ENCODE measurements at places on chromosomes 4 and X.

DNA sequence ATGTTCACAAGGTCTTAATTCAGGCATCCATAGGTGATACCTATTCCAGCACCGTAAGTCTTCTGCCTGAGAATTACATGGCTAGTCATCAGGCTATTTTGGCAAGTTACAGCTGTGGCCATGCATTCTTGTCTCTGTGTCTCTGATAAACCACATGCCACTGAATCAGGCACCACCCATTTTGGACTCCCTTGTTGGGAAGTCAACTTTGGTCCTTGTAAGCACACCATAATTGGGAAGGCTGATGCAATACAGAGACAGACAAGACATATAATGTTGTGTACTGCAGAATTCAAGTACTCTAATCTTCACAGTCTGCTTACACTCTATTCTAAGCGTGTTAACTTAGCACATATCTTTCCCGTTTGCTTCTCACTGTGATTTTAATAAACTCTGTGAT is 483.7 kb upstream of the FTHL17 start:
- no peak for DNase-seq

GRCh38 chr4:56104188-56104587 is 155.4 kb downstream of the CEP135 start:
- DNase-seq = no peak

DNA sequence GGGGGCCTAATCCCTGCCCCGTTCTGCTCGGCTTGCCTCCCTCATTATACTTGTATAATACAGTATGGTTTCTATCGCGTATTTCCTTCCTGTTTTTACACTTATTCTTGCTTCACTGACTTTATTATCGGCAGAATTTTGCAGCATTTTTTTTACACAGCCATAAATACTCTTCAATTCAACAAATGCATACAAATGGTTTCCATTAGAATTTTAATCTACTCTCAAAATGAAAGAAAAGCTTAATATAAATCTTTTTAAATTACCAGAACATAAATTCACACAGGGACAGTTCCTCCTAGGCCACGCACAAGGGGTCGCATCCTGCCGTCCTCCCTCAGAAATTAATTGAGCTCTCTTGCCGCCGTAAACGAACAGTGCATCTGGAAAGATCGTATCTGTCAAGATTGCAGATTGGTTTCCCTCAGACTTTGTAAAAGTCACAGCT is 42.9 kb downstream of the DCTD start:
- DNase-seq = no peak

DNA sequence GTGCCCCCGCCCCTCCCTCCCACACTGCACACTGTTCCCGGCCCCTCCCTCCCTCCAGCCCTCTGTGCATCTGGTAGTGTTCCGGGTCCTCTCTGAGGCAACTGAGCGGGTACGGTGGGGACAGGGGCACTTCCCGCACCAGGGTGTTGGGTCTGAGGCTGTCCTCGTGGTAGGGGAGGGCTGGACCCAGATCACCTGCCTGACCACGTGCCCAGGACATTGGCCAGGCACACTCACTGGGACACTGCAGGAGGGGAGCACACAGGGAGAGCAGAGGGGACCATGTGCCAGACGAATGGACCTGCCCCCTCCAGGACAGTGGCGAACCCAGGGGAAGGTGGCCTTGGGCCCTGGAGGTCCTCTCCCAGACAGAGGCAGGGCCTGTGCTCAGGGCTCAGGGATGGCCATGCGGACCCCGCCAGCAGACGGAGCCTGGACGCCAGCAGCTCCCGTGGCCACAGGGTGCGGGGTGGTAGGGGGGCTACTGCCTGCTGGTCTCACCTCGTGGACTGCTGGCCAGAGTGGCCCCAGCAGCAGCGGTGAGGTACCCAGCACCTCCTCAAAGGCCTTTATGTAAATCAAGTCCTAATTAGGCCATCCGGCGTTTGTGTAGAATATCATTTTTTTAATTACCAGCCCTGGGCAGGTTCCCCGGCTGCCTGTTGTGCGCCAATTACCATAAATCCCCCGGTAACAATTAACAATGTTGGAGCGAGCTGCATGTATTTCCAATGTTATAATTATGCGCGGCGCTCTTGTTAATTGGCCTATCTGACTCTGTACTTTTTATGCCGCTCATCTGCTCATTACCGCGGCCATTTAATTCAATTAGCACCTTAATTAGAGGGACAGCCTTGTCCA is 106.9 kb downstream of the FAM53A start:
- DNase-seq = no peak

- DNase-seq = no peak
These were observed 10.6 kb downstream of the ASMTL start for GRCh38 chrX:1442016-1442665.

GRCh38 chr4:90027565-90027964 is 99.6 kb upstream of the CCSER1 start:
- DNase-seq = no peak

- no peak for DNase-seq
These were observed 167.2 kb upstream of the ANK2 start for GRCh38 chr4:112882286-112882685.

DNA sequence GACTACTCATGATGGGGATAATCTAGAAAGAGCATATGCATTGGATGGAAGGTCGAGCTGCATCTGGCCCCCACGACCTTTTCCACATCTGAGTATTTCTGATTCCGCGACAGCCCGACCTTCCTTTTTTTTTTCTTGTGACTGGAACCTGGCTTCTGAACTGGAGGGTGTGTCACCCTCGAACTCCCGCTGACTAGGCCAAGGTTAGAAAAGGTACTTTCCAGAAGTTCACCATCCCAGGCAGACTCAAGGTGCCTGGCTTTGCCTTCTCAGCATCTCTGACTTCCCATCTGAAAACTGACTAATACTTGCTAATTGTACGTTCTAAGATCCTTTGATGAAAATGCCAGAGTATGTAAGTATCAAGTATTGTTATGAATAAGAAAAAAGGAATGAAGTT is 49.3 kb upstream of the CD40LG start:
- DNase-seq = no peak

GRCh38 chr4:117654079-117654478 is 380.2 kb upstream of the NDST3 start:
- DNase-seq = no peak

DNA sequence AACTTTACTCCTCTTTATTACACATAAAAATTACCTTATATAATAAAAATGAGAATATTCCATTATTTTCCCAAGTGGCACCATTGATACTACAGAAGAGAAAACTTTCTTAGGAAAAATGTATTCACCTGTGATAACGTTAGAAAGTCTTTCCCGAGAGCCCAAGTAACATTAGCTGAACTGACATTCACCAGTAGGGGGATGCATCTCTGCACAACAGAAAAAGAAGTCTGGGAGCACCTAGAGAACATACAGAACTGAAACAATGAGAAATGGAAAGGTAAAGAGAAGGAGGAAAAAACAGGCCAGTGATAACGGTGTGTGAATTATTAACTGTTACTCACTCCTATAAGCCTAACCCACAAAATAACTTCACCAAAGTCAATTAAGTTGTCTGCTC is 423.3 kb downstream of the CENPC start:
- no peak for DNase-seq

GRCh38 chr4:103050736-103051436 is 25.7 kb downstream of the SLC9B2 start:
- DNase-seq = no peak

DNA sequence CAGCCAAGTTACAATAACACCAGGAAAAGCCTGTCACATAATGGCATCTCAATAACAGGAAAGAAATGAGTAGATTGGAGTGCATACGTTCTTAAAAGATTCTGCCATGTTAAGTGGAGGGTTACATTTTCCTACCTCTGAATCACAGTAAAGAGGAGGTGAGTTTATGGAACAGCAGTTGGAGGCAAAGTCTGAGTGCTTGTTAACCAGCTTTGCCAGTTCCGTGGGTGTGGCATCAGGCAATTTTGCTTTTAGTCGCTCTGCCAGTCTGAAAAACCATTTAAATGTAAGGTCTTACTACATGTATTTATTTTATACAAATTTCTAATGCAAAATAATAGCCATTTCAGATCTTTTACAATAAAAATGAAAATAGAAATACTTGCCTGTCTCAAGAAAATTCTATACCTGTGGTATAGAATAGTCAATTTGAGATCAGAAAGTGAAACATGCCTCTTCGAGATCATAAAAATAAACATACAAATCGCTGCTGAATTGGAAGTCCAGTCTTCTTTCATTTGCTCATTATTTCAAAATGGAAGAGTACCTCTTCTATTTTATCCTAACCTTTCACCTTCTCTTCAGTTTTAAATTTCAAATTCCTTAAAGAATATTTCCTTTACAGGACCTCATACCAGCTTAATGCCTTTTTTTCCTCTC is 31.4 kb downstream of the GC start:
- no peak for DNase-seq

DNA sequence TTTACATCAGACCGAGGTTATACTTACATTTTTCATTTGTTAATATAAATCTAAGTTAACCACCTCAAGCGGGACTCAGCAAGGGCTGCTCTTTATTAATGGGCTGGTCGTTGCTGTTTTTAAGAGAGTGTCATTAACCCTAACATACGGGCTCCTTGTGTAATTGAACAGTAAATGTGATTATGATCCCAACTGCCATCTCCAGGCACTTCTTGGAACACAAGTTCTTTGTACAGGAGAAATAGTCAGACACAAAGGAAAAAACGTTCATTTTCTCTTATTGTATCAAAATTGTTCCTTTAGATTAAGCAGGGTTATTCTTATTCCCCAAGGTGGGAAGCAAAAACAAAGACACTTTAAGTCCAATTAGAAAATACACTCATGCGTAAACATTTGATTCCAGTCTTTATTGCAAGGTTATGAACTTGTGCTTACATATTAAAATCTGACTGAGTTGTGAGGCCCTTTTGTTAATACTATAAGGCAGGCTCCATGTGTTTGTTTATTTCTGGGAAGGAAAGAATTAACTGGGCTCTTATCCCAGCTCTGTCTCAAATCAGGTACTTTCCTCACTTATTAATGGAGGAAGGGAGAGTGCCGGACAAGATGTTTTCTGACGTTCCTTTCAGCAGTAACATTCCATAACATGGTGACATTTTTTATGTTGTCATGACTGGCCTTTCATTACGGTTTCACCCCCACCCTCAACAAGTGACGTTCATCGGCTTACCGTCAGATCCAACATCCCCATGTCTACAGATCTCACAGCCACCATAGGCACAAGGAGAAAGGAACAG is 95.9 kb downstream of the RASL11B start:
- DNase-seq = no peak

DNA sequence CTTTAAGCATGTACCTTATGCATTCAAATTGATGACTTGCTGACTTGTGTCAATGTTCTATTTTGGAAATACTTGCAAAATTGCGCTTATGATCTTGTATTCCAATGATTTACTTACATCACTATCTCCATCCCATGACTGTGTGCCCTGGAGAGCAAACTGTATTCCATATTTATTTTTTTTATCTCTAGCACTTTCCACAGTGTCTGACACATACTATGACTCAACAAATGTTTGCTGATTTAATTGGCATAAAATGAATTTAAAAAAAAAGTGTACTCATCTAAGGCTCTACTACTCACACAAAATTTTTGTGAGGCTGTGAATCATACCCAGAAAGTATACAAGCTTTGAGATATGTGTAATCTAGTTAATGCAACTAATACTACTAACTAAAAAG is 1066.8 kb upstream of the ADGRL3 start:
- no peak for DNase-seq

GRCh38 chr4:107825072-107825824 is 516 bp downstream of the SGMS2 start:
- DNase-seq = no peak

DNA sequence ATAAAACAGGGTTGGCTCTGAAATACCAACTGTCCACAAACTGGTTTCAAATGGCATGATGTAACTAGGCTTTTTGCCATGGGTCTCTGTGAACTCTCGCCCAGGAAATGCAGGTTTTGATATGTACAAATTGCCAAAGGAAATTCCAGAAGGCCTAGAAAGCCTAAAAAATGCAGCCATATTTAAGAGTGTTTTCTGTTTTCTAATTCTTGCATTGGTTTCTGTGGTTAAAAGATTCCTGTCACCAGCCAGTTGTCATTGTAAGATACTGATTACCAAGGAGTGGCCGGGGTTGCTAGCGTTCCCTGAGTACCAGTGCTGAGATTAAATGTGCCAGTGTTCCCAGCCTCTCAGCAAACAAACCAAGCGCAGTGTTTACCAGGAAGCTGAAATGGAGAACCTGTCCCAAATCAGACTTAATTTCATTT is 53.9 kb upstream of the SORBS2 start:
- DNase-seq = no peak

DNA sequence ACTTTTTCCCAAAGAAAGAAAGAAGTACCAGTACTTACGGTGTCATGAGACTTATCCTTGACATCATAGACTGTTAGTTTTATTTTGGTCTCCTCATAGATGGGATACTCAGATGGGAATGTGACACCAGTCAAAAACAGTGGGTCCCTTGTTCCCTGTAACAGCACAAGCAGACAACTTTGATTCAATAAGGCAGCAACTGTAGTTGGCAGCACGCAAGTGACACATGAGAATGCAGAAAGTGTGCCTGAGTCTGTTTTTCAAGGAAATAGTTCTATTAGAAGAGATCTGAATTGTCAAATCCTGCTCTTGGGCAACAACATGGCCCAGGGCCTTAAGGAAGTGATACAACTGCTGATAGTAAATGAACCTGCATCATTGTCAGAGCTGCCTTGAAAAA is 443.2 kb downstream of the INPP4B start:
- DNase-seq = no peak

DNA sequence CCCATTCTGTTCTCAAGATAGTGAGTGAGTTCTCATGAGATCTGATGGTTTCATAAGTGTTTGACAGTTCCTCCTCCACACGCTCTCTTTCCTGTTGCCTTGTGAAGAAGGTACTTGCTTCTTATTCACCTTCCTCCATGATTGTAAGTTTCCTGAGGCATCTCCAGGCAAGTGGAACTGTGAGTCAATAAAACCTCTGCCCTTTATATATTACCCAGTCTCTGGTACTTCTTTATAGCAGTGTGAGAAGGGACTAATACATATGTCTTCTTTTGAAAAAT is 58.4 kb downstream of the CFAP299 start:
- DNase-seq = no peak

DNA sequence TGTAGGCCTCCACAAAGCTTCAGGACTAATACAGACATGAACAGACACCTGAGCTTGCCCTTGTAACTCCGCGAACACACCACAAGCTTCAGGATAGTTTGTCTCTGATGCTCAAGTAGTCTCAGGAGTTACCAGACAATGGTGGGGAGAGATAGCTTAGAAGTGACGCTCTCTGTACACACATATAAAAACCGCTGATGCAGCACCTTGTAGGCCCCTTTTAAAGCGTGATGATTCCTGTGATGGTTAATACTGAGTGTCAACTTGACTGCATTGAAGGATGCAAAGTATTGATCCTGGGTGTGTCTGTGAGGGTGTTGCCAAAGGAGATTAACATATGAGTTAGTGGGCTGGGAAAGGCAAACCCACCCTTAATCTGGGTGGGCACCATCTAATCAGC is 78.7 kb downstream of the MAGED4 start:
- DNase-seq = no peak

DNA sequence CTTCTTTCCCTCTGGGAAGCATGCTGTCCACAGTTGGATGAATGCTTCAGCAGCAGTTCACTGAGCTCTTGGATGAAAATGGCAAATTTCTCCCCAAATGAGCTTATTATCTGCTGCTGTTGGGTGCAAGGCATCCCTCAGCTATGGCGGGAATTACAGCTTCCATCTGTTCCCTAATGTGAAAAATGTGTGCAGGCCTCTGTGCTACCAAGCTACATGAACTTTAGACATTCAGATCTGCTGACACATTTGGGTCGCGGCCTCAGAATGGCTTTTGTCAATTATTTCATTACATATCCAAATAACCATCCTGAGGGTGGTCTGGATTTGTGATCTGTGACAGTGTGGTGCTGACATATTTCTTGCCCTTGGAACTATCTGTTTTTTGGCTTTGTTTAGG is 119.5 kb upstream of the SCML1 start:
- no peak for DNase-seq
